ENCODE measurements at places on chromosomes 11 and 22.
A peak's percentile ranks its signal among the peaks of the same experiment; 100 is the strongest.

GRCh38 chr11:65452806-65453490 lies 30.4 kb downstream of the NEAT1 start:
- DNase-seq: no peak

DNA sequence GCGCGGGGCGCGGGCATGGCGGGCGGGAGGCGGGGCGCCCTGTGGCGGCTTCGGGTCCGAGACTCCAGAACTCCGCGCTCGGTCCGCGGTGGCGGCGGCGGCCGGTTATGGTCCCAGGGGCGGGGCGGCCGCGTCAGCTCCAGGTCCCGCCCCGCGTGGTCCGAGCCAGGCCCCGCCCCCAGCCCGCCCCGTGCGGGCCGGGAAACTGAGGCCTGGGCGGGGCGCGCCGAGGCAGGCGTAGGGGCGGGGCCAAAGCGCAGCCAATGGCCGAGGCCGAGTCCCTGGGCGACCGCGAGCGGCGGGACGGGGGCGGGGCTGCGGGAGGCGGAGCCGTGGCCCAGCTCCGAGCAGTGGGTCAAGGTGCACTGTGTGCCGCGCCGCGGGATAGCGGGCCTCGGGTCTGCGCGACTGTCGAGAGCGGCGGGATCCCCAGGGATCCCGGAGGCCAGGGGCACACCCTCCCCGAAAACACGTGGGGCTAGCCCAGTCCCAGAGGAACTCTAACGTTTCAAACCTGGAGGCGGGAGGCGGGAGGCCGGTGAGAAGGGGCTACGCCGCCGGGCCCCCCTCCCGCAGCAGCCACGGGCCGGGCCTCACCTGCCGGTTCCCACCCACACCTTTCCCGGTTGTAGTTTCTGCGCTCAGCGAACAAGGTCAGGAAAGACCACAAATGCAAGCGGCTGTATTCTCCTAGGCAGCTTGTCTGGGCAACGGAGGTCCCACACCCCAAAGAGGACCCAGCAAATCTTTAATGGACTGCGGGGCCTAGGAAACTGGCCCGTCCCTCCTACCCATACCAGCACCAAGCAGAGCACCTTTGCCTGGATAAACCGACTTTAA lies at the start of gene SLC25A1:
SLC25A1 (minus strand) TSS at position 80 of the 840 bp plus-strand sequence; CDS start at position 17, 63 bp downstream.
- DNase-seq: peak; percentile 73

DNA sequence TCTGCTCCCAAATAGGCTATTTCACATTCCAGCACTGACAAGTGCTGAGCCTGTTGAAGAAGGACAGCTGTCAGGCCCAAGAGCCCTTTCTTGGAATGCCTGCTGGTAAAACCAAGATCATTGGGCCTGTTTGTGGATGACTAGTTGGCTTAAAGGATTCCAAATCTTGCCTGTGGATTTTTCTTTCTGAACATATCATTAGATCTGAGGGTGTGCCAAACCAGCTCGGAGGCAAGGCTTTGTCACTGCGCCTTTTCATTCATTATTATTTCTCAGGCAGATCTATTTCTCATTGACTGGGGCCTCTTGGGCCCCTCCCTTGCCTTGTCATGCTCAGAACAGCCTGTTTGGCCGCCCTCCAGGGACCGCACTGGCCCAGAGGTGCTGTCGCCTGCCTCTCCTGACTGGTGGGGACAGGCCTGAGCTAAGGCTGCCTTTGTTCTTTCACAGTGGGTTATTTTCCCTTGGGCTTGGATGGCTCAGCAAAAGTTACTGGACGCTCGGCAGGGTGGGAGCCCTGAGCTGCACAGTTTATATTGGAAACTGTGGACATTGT lies 222.7 kb upstream of the SESN3 start:
- no peak for DNase-seq

- no peak for DNase-seq
These were observed 69.8 kb downstream of the RNF169 start for GRCh38 chr11:74818283-74818946.

DNA sequence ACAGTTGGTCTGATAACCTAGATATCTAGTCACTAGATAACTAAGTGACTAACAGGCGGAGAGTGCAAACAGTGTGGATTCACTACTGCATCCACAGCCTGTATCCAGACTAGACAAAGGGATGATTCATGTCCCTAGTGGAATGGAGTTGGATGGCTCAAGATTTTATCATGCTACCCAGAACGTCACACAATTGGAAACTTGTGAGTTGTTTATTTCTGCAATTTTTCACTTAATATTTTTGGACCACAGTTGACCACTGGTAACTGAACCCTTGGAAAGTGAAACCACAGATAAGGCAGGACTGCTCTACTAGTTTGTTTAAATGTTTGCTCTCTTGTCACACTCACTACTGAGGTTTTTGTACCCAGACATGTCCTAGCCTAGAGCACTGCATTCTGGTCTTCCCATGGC lies 76.0 kb downstream of the UBASH3B start:
- DNase-seq: no peak

DNA sequence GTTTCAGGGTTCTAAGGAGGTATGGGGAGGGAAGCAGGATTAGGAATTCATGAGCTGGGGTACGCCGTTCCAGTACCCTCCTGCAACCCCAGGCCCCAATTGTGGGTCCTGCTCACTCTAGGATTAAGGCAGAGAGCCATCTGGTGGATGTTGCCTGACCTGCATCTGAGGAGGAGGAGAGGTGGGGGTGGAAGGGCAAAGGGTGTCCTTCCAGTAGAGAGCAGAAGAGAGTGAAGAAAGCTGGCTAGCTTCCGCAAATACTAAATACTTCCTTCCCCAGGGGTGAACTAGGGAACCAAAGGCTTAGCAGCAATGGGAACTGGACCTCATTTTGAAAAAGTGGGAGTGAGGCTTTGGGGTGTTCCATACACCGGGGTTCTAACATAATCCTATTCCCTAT lies 10.6 kb downstream of the LRRC51 start:
- DNase-seq: peak; percentile 68

Measured in thymus (tissue), 14 donors.